ENCODE measurements at places on chromosomes 11 and 22.

DNA sequence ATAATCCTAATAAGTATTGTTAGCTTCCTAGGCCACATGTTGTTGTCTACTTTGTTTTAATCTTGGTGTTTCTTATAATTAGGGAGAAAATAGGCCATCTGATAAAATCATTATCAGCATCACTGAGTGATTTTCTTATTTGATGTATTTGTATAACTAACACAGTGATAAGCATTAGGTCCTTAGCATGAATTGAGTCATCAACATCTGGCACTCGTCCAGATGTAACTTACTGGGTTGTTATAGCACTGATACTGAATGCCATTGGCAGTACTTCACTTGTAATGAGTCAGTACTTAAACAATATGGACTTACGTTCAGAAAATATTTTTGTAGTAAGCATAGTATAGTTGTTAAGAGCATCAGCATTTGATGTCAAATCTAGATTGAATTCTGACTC lies 16.2 kb downstream of the API5 start:
- no peak for DNase-seq

- no peak for DNase-seq
These were observed 56.2 kb downstream of the PANX1 start for GRCh38 chr11:94184846-94185245.

- no peak for DNase-seq
These were observed 44.1 kb downstream of the MCM5 start for GRCh38 chr22:35443790-35444684.

GRCh38 chr11:73206801-73207200 lies 11.3 kb upstream of the P2RY2 start:
- DNase-seq, result no peak
